ENCODE measurements at places on chromosomes 6 and 20.

GRCh38 chr6:106849120-106849519, 125.4 kb downstream of the CD24 start:
- DNase-seq = no peak
- H3K36me3 ChIP-seq = no peaks in the 10 kb centered on the region
- no peak overlapping the region for H3K27ac ChIP-seq
- H3K27me3 ChIP-seq = no peaks in the 10 kb centered on the region
- H3K4me3 ChIP-seq = no peak overlapping the region

DNA sequence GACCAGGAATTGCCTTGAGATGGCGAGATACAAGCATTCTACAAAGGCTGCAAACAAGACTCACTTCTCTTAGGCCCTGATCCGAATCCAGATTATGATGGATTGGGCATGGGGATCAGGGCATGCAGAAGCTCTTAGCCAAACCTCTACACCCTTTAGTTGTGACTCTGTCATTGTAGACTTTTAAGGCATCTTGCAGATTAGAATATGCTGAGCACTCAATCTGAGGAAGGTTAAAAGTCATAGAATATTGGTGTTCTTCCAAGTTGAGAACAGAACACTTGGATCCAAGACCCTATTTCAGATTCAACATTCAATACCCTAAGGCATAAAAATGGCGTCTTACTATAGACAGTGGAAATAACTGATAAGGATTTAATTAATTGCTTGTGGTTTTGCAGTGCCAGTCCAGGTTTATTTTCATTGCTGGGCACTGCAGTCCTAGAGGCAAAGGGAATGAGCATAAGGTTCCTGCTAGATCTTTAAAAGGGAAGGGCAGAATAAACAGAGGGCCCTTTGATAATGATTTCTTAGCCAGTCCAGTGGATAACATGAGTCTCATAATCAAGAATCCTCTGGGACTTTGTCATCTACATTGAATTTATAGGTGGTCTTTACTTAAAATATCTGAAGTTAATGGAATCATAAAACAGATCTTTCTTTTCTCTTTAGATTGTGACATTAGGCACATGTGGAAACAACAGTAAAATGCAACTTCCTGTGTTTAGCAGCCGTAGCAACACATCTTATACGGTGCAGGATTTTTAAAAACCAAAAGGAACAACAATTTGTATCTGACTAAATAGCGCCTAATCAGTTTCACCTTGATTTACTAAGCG, 17.6 kb downstream of the PHACTR2 start:
- H3K36me3 ChIP-seq = no peaks in the 10 kb centered on the region
- no peak overlapping the region for H3K4me3 ChIP-seq
- no peaks in the 10 kb centered on the region for H3K27me3 ChIP-seq
- peaks cover 98% of the 10 kb centered on the region for H3K4me1 ChIP-seq

DNA sequence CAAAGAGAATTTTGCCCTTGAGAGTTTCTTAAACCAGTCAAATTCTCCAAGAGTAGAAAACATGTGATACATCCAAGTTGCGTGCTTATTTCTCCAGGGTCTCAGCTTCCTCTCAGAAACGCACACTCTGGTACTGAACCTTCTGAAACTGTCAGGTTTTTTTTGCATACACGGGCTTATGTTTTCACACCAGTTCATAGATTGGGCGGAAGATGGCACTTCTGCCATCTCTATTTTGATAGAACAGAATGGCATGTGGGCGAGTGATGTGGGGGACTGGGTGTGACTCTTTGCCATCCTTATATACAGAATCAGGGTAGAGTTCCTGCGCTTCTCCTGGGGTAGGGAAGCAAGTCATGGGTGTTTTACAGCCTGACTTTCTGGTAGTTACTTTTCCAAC, 56.4 kb downstream of the ADTRP start:
- H3K36me3 ChIP-seq = no peaks in the 10 kb centered on the region
- no peaks in the 10 kb centered on the region for H3K27me3 ChIP-seq
- no peak overlapping the region for H3K27ac ChIP-seq
- no peak for DNase-seq
- H3K4me1 ChIP-seq = no peaks in the 10 kb centered on the region

DNA sequence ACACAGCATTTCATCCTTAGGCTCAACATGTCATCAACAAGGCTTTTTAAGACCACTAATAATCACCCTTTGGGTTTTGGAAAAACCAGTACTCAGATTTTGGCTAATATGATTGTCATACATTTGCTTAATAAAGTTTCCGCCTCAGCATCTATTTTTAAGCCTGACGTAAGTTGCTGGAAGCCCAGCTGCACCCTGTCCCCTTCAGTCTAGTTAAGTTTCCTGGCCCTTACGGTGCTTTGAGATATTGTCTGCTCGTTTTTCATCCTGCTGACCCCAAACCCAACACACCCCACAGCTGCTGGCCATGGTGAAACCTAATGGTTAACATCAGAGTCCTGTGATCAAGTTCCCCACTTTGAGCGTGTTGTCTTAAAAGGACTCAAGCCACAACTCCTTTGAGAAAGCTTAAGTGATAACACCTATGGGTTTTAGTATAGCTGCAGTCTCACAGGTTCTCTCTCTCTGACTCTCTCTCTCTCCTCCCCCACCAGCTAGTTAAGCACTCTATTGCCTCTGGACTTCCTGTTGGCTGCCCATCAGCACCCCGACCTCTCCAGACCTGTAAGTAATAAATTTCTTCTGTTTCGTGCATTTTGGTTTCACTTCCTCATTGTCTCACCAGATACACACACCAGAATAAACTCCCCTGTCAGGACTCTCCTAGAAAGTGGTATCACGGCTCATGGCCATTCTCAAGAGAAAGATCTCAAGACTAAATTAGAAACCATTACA, 802.0 kb downstream of the C6orf118 start:
- DNase-seq = no peak
- no peaks in the 10 kb centered on the region for H3K36me3 ChIP-seq
- H3K27ac ChIP-seq = no peak overlapping the region
- no peaks in the 10 kb centered on the region for H3K27me3 ChIP-seq

DNA sequence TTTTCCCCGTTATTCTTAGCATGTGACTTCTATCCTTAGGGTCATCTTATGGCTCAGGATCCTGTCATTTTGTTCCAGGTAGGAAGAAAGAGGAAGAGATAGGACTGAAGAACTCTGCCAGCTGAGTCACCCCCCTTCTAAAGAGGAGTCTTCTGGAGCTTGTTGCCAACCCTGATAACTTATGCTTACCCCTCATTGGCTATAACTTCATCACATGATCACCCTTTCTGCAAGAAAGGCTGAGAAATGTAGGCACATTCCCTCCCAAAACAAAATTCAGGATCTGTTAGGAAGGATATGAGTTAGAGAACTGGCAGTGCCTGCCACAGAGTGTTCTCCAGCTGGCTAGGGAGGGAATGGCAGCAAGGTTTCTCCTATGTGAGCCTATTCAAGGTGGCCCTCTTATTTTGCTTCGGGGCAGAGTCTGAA, 35.6 kb downstream of the ARFGEF2 start:
- no peak overlapping the region for H3K27ac ChIP-seq
- DNase-seq = no peak
- H3K27me3 ChIP-seq = no peaks in the 10 kb centered on the region
- H3K4me1 ChIP-seq = peaks cover 5% of the 10 kb centered on the region
- no peak overlapping the region for H3K4me3 ChIP-seq
- H3K36me3 ChIP-seq = peaks cover 94% of the 10 kb centered on the region

DNA sequence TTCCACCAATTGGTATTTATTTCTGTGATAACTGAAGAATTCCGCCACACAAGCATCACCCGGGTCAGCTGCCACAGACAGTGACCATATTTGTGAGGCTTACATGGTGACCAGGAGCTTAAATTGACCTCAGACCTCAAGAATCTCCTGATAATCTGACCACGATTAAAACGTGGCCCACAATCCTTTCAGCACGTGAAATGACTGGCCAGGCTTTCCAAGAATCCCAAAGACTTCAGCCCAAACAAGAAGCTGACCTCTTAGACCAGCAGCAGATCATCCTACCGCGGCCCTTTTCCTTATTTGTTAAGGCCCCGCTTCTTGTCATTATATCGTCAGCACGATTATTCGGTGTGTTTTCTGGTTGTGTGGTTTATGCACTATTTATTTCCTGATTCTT, 45.6 kb upstream of the CD93 start:
- no peak for DNase-seq
- H3K4me3 ChIP-seq = no peak overlapping the region
- no peaks in the 10 kb centered on the region for H3K27me3 ChIP-seq
- peaks cover 33% of the 10 kb centered on the region for H3K4me1 ChIP-seq

- H3K36me3 ChIP-seq = peaks cover 7% of the 10 kb centered on the region
- H3K27ac ChIP-seq = no peak overlapping the region
- DNase-seq = no peak
- H3K4me3 ChIP-seq = no peak overlapping the region
- H3K4me1 ChIP-seq = no peaks in the 10 kb centered on the region
- H3K27me3 ChIP-seq = no peaks in the 10 kb centered on the region
Observed at GRCh38 chr6:37273690-37274089, 15.7 kb upstream of the TMEM217 start.

GRCh38 chr6:111975466-111975865, 78.4 kb upstream of the CCN6 start:
- peak; percentile 53 for DNase-seq
- H3K27me3 ChIP-seq = no peaks in the 10 kb centered on the region
- H3K27ac ChIP-seq = no peak overlapping the region
- no peak overlapping the region for H3K4me3 ChIP-seq
- H3K4me1 ChIP-seq = peaks cover 4% of the 10 kb centered on the region
- H3K36me3 ChIP-seq = no peaks in the 10 kb centered on the region

DNA sequence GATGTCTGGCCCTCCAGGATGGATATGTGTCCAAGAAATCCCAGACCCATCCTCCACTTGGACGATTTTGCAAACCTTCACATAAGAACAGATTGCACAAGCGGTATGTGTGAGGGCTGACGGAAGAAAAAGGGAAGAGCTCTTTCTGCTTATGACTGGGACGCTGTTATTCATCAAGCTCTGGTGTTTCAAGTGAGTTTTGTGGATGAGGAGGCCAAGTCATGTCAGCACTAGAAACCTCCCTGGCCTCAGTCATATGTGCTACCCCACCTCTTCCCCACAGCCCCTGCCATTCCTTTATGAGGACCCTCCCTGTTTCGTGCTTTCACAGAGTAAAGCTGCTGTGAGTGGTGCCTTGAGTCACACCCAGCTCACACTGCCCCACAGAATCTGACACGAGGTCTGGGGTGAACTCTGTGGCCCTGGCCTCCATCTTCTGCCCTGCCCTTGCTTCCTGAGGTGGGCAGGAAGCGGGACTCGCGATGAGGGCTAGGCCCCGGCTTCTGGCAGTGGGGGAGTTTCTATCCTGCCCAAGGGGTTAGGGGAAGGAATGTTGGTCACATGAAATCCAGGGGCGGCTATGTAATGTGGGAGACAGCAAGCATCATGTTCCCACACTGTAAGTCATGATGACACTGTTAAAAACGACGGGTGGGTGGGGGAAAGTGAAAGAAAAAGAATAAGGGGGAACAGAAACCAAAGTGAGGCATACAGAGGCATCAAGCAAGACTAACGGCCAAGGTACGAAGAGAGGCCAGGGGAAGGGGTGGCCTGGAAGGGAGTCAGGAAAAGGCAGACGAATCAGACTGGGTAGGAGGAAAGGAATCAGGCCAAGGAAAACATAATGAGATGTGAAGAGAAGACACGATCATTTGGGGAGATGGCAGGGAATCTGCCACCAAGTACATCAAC, 78.1 kb downstream of the PRDM1 start:
- no peaks in the 10 kb centered on the region for H3K36me3 ChIP-seq
- DNase-seq = peak; percentile 89
- H3K27ac ChIP-seq = peak overlapping the region; percentile 57
- H3K4me3 ChIP-seq = no peak overlapping the region

- no peaks in the 10 kb centered on the region for H3K27me3 ChIP-seq
- H3K4me1 ChIP-seq = no peaks in the 10 kb centered on the region
- H3K4me3 ChIP-seq = no peak overlapping the region
- DNase-seq = no peak
Observed at GRCh38 chr6:82348130-82348529, 15.5 kb upstream of the TPBG start.

- H3K27ac ChIP-seq = no peak overlapping the region
- H3K36me3 ChIP-seq = no peaks in the 10 kb centered on the region
- no peak overlapping the region for H3K4me3 ChIP-seq
- H3K27me3 ChIP-seq = peaks cover 2% of the 10 kb centered on the region
Observed at GRCh38 chr20:63241272-63241671, 5.6 kb downstream of the BIRC7 start.

GRCh38 chr6:44704240-44705150, 317.0 kb downstream of the CDC5L start:
- DNase-seq = peak; percentile 37
- H3K27ac ChIP-seq = no peak overlapping the region
- no peaks in the 10 kb centered on the region for H3K4me1 ChIP-seq
- H3K27me3 ChIP-seq = no peaks in the 10 kb centered on the region

- no peaks in the 10 kb centered on the region for H3K4me1 ChIP-seq
- H3K36me3 ChIP-seq = no peaks in the 10 kb centered on the region
- no peak overlapping the region for H3K27ac ChIP-seq
- no peak for DNase-seq
Observed at GRCh38 chr6:130575971-130576370, 210.2 kb downstream of the TMEM200A start.

DNA sequence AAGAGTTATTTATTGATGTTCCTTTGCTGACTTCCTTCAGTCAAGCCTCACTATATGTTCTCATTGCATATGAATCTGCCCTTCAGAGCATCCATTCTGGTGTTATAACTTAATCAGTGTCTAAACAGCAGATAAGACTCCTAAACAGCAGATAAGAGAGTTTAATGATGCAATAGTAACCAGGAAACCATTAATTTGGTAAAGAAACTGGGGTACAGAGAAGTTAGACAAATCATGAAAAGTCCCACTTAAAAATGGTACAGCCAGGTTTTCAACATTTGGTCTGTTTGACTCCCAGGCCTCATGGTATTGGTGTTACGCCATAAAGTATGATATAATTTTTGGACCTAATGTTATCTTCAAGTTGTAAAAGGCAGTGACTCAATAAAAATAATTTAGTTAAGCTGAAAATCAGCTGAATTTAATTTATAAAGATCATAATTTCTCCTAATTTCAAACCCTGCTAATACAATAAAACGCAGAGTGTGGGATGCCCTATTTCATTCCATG, 127.4 kb upstream of the DST start:
- H3K36me3 ChIP-seq = no peaks in the 10 kb centered on the region
- no peak overlapping the region for H3K4me3 ChIP-seq
- peaks cover 78% of the 10 kb centered on the region for H3K4me1 ChIP-seq
- no peaks in the 10 kb centered on the region for H3K27me3 ChIP-seq
- no peak for DNase-seq

- peaks cover 2% of the 10 kb centered on the region for H3K4me1 ChIP-seq
- H3K36me3 ChIP-seq = no peaks in the 10 kb centered on the region
- H3K27me3 ChIP-seq = peaks cover 12% of the 10 kb centered on the region
- H3K27ac ChIP-seq = no peak overlapping the region
Observed at GRCh38 chr6:125528621-125529041, 220.8 kb upstream of the HEY2 start.

DNA sequence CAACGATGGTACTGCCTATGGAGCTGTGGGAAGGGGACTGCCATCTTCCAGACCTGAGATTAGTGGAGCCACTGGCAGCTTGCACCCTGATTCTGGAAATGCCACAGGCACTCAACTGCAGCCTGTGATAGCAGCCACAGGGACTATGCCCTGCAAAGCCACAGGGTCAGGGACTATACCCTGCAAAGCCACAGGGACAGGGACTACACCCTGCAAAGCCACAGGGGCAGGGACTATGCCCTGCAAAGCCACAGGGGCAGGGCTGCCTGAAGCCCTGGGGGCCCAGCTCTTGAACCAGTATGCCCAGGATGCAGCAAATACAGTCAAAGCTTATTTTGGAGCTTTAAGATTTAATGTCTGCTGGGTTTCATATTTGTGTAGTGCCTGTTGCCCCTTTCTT, 346.6 kb downstream of the C6orf118 start:
- no peaks in the 10 kb centered on the region for H3K27me3 ChIP-seq
- no peak overlapping the region for H3K4me3 ChIP-seq
- H3K4me1 ChIP-seq = no peaks in the 10 kb centered on the region
- no peak overlapping the region for H3K27ac ChIP-seq

GRCh38 chr20:5433352-5433751, 116.6 kb upstream of the PROKR2 start:
- H3K27ac ChIP-seq = no peak overlapping the region
- no peaks in the 10 kb centered on the region for H3K36me3 ChIP-seq
- no peak overlapping the region for H3K4me3 ChIP-seq
- no peaks in the 10 kb centered on the region for H3K4me1 ChIP-seq
- DNase-seq = no peak
